ENCODE measurements at places on chromosomes 2 and 18.

DNA sequence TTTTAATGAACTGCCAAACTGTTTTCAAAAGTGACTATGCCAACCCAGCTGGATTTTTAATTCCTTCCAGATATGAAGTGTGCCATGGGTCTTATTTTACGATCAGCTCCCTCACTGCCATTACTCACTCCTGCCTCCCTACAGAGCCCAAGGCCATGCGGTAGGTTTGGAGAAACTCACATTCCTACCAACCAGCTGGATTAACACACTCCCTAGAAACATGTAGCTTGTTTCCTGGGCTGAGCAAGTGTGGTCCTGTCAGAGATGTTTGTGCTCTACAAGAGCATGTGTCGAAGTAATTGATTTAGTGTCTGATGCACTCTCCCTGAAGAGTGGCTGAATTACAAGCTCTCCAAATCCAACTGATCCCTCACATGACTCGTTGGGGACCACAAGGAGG is 82.5 kb downstream of the SPP2 start:
- peak; percentile 53 for DNase-seq

- DNase-seq = no peak
These were observed 7.1 kb downstream of the RFTN2 start for GRCh38 chr2:197668296-197668695.

DNA sequence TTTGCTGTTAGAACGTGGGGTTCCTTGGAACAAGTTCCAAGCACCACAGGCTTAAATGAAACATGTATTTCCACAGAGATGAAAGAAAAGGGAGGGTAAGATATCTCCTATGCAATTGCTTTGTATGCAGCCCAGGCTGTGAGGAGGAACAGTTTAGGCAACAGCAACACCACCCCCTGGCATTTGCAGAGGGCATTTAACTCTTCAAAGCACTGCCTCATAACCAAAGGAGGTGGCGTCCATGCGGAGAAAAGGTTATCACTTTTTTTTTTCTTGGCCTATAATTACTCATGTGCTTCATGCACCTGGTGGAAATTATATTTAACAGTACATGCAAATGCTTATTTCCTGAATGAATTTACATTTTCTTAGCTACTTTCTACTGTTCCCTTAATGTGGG is 286.0 kb downstream of the LPIN1 start:
- DNase-seq = no peak

- DNase-seq = no peak
These were observed 17.3 kb downstream of the CIB4 start for GRCh38 chr2:26623541-26624495.

DNA sequence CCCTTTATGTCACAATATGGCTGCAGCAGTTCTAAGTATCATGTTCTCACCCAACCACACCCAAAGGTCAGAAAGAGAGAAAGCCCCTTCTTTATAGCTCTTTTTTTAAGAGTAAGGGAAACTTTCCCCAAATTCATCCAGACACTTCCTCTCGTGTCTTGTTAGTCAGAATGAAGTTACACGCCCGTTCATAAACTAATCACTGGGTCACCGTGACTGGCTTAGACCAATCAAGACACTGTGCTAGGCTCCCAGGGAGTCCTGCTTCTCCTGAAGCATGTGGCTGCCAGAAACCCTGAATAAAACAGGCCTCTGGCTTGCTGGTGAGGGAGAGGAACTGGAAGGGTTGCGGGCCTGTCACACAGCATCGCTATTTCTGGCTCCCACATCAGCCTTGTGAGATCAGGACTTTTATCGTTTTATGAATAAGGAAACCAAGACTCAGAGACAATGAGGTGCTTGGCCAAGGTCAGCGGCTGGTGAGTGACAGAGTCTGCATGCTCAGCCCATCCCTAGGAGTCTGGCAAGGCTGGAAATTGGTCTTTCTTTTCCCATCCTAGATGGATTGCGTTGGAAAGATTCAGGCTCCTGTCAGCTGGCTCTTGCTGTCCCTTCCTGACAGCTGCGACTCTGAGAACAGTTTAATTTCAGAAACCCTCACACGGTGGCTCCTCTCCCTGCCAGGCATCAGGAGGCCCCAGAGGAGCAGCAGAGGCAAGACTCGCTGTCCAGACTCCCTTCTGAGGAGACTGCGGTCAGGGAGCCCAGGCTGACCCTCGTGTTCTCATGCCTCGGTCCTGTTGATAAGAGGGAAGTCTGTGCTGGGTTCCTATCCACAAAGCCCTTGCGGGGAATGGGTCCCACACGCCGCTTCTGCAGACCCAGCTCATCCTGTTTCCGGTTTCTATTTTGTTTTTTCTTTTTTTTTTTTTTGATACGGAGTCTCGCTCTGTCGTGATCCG is 104.5 kb upstream of the TAF1B start:
- DNase-seq = peak; percentile 38

GRCh38 chr2:207765547-207765946 is 4.2 kb downstream of the FZD5 start:
- no peak for DNase-seq

GRCh38 chr2:149028377-149028776 is 10.1 kb upstream of the LYPD6B start:
- no peak for DNase-seq

GRCh38 chr18:35588995-35589394 is 7.5 kb downstream of the GALNT1 start:
- no peak for DNase-seq

DNA sequence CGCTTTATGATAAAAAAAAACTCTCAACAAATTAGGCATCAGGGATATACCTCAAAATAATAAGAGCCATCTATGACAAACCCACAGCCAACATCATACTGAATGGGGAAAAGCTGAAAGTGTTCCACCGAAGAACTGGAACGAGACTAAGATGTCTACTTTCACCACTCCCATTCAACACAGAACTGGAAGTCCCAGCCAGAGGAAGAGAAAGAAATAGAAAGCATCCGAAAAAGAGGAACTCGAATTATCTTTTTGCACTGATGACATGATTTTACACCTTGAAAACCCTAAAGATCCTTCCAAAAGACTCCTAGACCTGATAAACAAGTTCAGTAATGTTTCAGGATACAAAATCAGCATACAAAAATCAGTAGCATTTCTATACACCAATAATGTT is 121.6 kb downstream of the ZRANB3 start:
- no peak for DNase-seq

DNA sequence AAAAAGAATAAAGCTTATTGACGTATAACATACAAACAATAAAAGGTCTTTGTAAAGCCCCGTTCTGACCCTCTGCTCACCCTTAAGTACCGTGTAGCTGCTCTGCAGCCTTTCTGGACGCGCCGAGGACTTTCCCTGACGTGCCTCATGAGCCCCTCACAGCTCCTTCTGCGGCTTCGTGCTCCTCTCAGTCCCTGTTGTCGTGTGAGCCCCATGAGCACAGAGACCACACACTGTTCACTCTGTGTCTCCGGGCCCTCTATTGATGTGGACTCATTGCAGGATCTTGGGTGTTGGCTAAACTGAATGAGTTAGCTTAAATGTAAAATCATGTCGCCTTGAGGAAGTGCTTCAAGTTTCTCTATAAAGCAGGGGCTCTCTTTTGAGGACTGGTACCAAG is 43.6 kb upstream of the INHBB start:
- DNase-seq = no peak

DNA sequence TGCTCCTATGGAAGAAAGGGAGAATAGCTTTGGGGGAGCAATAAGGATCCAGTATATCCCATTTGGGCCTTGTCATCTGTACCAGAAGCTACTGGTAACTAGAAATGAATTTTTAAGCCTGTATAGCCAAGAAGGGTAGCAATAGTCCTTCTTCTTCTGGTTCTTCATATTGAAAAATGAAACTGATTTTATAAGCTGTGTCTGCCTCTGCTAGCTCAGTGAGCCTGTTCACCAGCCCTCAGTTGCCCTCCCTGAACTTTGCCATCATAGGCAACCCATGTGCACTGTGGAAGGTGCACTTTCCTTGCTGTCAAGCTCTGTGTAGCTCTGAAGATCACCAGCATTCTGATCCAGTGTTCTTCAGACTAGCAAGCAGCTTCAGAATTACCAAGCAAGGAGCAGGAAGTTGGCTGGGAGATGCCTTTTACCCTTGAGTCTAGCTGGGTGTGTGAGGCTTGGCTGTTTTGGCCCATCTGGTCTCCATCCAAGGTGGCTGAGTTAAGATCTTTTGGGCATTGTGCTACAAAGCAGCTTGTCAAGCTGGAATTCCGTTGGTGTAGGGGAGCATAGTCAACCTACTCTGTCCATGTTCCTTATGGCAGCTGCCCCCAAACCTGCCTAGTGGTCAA is 55.8 kb upstream of the MGAT5 start:
- DNase-seq = peak; percentile 14
